Stomach (tissue), 19 donors: ENCODE measurements at places on chromosomes 2 and 18.
A peak's percentile ranks its signal among the peaks of the same experiment; 100 is the strongest.

- H3K27me3 ChIP-seq: no peaks in the 10 kb centered on the region
- DNase-seq: no peak
- H3K4me1 ChIP-seq: peaks cover 5% of the 10 kb centered on the region
- no peaks in the 10 kb centered on the region for H3K36me3 ChIP-seq
Observed at GRCh38 chr2:42214669-42215068, 45.5 kb downstream of the EML4 start.

GRCh38 chr2:54081574-54081973 is 33.8 kb upstream of the ACYP2 start:
- H3K36me3 ChIP-seq: no peaks in the 10 kb centered on the region
- H3K27ac ChIP-seq: no peak overlapping the region
- H3K4me1 ChIP-seq: no peaks in the 10 kb centered on the region
- H3K4me3 ChIP-seq: no peak overlapping the region

- peaks cover 16% of the 10 kb centered on the region for H3K4me1 ChIP-seq
- DNase-seq: peak; percentile 93
- no peaks in the 10 kb centered on the region for H3K36me3 ChIP-seq
- no peaks in the 10 kb centered on the region for H3K27me3 ChIP-seq
- H3K4me3 ChIP-seq: peak within 1 kb of the TSS; percentile 64
- H3K27ac ChIP-seq: peak within 1 kb of the TSS; percentile 89
Observed at GRCh38 chr2:234496835-234497593, at the start of gene ARL4C. ARL4C (minus strand) TSS chr2:234497081; CDS start chr2:234496586, 495 bp downstream.

- H3K27ac ChIP-seq: no peak overlapping the region
- no peaks in the 10 kb centered on the region for H3K27me3 ChIP-seq
- H3K4me3 ChIP-seq: no peak overlapping the region
- H3K4me1 ChIP-seq: peaks cover 33% of the 10 kb centered on the region
Observed at GRCh38 chr2:98915751-98916358, 20.2 kb downstream of the CRACDL start.

GRCh38 chr18:35164133-35164532 is 76.7 kb upstream of the ZNF397 start:
- no peak overlapping the region for H3K27ac ChIP-seq
- no peak for DNase-seq
- no peaks in the 10 kb centered on the region for H3K27me3 ChIP-seq
- H3K4me3 ChIP-seq: no peak overlapping the region
- no peaks in the 10 kb centered on the region for H3K4me1 ChIP-seq
- no peaks in the 10 kb centered on the region for H3K36me3 ChIP-seq

GRCh38 chr18:14914771-14915170 is 166.8 kb downstream of the ANKRD30B start:
- H3K27me3 ChIP-seq: no peaks in the 10 kb centered on the region
- no peak overlapping the region for H3K4me3 ChIP-seq
- no peak overlapping the region for H3K27ac ChIP-seq
- no peaks in the 10 kb centered on the region for H3K4me1 ChIP-seq
- no peaks in the 10 kb centered on the region for H3K36me3 ChIP-seq

- no peak overlapping the region for H3K4me3 ChIP-seq
- no peak for DNase-seq
- H3K27ac ChIP-seq: no peak overlapping the region
- peaks cover 38% of the 10 kb centered on the region for H3K4me1 ChIP-seq
- no peaks in the 10 kb centered on the region for H3K36me3 ChIP-seq
Observed at GRCh38 chr2:218024871-218025270, 22.1 kb upstream of the TNS1 start.

- peak; percentile 23 for DNase-seq
- no peaks in the 10 kb centered on the region for H3K27me3 ChIP-seq
- peaks cover 37% of the 10 kb centered on the region for H3K4me1 ChIP-seq
- H3K4me3 ChIP-seq: no peak overlapping the region
- no peaks in the 10 kb centered on the region for H3K36me3 ChIP-seq
Observed at GRCh38 chr2:240965296-240965904, 33.0 kb upstream of the SNED1 start.
